EH (cell line): ENCODE measurements at places on chromosomes 6 and 20.
A peak's percentile ranks its signal among the peaks of the same experiment; 100 is the strongest.

DNA sequence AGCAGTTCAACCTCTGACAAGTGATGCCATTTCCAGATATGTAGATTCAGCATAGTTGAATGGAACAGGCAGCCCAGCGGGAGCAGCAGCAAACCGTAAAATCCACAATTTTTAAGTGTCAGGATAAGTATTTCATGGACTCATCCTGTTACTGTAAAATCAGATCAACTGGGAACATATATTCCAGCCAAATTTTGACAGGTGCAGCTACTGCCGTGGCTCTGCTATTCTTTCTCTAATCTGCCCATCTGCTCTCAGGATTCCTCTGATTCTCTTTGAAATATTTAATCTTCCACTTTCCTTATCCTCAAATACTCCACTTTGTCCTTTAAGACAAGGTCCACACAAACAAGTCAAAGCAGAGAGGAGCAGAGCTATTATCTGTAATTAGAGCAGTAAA, 245.4 kb upstream of the ASCC3 start:
- DNase-seq = no peak

- DNase-seq = no peak
Measured at GRCh38 chr20:32158351-32158750, 48.8 kb downstream of the TM9SF4 start.

DNA sequence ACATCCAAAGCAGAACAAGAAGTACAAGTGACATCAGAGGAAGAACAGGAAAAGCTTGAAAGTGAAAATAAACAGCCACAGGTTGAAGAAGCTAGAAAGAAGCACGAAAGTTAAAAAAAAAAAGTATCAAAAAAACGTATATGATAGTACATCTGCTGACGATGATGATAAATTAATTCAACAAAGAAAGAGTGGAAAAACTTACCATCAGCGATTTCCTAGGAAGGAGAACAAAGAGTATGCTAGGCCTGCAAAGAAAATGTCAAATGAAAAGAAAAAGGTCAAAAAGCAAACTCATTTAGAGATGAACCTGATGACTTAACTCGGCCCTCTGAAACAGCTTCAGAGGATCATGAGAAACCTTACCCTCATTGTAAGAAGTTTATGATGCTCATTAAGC, 3.7 kb downstream of the SAYSD1 start:
- DNase-seq = no peak

DNA sequence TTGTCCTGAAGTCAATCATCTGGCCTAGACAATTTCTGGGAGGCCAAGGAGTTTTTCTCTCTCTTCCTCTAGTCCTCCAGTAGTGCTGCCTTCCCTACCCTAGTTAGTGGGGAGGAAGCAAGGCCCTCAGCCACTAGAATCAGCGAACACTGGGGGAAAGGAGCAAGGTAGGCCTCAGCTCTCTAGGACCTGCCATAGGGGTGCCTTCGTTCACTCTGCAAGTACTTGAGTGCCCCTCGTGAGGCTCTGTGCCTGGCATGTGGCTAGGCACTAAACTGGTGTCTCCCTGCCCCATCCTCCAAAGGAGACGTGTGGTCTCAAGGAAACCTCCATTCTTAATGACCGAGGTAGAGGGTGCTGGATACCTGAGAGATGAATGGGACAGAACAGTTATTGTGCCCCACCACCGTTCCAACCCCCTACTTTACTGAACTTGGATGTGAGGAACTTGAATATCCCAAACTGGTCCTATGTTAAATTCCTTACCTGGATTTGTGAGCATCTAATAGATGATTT, 1.1 kb downstream of the DEF6 start:
- DNase-seq = no peak

DNA sequence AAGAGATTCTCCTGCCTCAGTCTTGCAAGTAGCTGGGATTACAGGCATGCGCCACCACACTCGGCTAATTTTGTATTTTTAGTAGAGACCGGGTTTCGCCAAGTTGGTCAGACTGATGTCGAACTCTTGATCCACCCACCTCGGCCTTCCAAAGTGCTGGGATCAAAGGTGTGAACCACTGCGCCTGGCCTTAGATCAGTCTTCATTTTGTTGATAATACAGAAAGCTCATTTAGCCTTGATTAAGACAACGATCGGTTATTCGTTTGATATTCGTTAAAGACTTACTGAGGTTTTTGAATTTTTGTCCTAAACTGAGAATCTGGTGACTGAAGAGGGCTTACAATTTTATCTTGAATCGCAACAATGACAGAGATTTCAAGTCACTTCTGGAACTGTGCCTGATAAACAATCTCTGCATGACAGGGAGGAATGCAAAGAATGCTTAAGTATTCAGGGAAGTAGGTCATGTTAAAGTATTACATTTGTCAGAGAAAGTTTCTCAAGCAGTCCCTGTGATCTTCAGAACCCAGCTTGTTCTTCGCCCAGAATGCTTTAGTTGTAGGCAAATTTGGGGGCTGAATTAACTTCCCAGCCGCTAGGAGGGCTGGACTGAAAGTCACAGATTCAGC, 14.8 kb downstream of the AKAP12 start:
- peak; percentile 79 for DNase-seq

- peak; percentile 87 for DNase-seq
Measured at GRCh38 chr6:112203577-112204349, 50.6 kb downstream of the LAMA4 start.

DNA sequence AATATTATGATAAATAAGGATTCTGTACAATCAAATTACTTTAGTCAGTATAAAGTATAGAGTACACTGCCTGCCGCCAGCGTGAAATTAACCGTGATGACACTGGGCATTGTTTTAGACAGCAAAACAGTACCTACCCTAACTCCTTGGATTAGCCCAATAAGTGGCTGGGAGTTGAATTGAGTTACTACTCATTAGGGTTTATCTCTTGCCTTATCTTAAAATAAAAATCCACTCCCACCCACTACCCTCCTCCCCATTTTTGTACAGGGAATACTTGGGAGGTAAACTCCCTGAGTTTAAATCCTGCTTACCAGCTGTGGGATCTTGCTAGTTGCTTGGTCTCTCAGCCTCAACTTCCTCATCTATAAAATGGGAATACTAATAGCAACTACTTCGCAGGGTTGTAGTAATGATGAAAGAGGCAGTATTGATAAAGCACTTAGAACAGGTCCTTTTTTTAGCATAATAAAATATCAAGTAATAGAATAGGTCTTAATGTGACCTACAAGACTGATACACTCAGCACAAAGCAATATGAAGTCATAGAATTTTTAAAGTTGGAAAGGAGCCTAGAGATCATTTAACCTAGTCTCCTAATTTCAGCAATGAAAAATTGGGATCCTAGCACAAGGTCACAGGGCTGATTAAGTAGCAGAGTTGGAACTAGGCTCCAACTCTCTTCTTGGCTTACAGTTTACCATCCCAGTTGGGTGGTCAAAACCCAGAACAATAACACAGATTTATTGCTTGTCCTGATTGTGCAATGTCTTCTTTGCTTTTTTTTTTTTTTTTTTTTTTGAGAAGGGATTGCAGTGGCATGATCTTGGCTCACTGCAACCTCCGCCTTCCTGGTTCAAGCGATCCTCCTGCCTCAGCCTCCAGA, 23.8 kb downstream of the PHACTR2 start:
- no peak for DNase-seq

- no peak for DNase-seq
Measured at GRCh38 chr6:6597682-6598081, 9.2 kb downstream of the LY86 start.

GRCh38 chr6:167435209-167435728, 110.4 kb downstream of the TTLL2 start:
- no peak for DNase-seq

DNA sequence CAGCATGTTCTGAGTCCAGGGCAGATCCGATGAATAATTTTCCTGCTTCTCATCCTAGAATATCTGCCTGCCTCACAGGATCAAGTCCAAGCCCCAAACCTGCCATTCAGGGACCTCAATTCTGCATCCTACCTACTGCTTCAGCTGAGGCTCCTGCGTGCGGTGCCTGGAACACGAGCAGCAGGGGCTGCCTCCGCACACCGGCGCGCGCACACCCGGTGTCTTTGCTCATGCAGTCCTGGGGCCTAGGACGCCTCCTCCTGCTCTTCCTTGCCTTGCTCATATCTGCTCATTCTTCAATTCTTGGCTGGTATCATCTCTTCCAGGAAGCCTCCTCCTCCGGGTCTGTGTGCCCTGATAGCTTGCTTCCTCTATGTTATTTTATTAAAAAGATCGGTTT, 81.1 kb upstream of the AGPAT4 start:
- no peak for DNase-seq

- DNase-seq = no peak
Measured at GRCh38 chr6:18264923-18265377, 620 bp upstream of the DEK start.

GRCh38 chr6:125182237-125183008, 28.9 kb downstream of the TPD52L1 start:
- DNase-seq = peak; percentile 27

DNA sequence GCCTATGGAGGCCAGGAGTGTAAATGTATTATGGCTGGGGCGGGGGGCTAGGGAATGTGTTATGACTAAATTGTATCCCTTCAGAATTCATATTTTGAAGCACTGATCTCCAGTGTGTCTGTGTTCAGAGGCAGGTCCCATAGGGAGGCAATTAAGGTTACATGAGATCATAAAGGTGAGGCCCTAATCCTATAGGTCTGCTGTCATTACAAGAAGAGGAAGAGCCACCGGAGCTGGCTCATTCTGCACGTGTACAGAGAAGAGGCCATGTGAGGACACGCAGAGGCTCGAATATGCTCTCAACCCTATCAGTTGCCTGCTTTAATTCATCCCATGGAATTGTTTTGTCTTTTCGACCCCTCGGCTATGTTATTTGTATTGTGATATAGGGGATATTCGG, 76.9 kb downstream of the VTA1 start:
- DNase-seq = no peak

- no peak for DNase-seq
Measured at GRCh38 chr6:138570725-138571029, 71.4 kb upstream of the NHSL1 start.

DNA sequence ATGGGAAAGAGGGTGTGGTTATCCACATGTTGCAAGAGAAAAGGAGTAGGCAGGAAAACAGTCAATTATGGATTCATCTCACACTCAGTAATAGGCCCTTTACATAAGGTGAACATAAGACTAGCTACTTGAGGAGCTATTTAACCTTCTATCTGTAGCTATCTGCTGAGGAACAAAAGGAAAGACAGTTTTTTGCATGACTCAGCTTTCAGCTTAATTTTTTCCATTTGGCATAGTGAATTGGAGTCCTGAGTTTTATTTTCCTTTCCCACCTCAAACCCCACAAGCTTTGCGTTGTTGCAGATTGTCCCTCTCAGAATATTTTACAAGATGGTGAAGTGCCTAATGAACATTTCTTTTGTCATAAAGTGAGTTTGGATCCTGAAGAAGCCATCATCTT, 32.4 kb downstream of the UBD start:
- no peak for DNase-seq

- no peak for DNase-seq
Measured at GRCh38 chr20:61056627-61057442, 195.2 kb upstream of the CDH4 start.

DNA sequence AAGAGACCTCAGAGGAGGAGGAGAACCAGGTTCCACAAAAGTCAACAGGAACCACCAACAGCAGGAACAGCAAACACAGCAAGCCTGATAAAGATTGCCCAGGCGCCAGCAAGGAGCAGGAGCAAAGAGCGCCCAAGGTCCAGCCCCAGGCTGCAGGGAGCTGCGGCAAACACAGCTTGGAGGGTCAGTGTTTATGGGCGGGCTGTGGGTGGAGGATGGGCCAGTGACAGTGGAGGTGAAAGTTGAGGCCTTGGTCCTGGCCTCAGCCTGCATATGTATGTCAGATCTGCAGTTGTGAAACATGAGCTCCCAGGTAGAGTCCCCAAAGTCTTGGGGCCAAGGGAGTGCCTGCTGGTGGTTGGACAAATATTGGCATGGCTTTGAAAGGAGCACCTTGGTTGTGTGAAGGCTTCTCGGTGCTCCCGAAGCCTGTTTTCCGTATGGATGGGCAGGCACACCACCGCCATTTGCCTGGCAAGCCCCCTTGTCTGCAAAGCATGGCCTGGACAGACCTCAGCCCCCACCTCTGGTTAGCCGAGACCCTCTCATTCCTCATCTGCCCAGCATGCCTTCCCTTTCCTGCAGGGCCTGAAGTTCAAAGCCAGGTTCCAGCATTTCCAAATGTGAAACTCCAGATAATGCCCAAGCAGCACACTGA, 2.0 kb upstream of the CAPN11 start:
- DNase-seq = no peak

GRCh38 chr6:135281227-135281626, 100.1 kb downstream of the MYB start:
- DNase-seq = no peak

GRCh38 chr6:55617272-55617671, 38.3 kb upstream of the HMGCLL1 start:
- peak; percentile 52 for DNase-seq

DNA sequence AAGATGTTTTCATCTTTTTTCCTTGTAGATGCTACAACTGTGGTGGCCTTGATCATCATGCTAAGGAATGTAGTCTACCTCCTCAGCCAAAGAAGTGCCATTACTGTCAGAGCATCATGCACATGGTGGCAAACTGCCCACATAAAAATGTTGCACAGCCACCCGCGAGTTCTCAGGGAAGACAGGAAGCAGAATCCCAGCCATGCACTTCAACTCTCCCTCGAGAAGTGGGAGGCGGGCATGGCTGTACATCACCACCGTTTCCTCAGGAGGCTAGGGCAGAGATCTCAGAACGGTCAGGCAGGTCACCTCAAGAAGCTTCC, 101.5 kb downstream of the POPDC3 start:
- peak; percentile 15 for DNase-seq

GRCh38 chr20:31838646-31839292, 6.6 kb downstream of the FOXS1 start:
- DNase-seq = peak; percentile 53

DNA sequence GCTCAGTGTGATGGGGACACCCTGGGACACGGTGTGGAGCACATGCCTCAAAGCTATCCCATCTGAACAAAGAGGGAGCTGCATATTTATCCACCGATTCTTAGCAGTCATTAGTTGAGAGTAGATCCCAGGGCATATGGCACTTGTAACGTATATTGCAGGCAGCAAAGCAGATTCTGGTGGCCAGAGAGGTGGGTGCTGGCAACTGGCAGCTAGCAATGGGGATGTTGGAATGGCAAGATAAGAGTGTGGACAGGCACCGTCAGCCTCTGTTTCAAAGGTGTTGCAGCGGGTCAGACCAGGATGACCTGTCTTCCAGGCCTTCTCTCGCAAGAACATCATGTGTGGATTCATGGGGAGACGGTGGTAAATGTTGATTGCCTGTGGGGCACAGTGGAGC, 287.8 kb upstream of the RNF24 start:
- DNase-seq = no peak

DNA sequence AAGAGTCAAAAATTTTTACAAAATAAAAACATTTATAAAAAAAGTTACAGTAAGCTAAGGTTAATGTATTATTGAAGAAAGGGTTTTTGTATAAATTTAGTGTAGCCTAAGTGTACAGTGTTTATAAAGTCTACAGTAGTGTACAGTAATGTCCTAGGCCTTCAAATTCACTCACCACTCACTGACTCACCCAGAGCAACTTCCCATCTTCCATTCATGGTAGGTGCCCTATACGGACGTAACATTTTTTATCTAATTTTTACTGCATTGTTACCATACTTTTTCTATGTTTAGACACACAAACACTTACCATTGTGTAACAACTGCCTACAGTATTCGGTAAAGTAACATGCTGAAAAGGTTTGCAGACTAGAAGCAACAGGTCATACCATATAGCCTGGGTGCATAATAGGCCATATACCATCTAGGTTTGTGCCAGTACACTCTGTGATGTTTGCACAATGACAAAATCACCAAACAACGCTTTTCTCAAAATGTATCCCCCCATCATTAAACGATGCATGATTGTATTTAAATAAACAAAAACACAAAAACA, 6.0 kb downstream of the MTFR2 start:
- peak; percentile 78 for DNase-seq

- DNase-seq = peak; percentile 62
Measured at GRCh38 chr6:47061309-47062300, 19.5 kb upstream of the ADGRF1 start.
